CD4-positive, alpha-beta T cell treated with Interleukin-15 for 1 hour (primary cell): ENCODE measurements at places on chromosomes 7 and 10.

GRCh38 chr10:92502296-92502808 is 71.5 kb downstream of the IDE start:
- no peak for DNase-seq

DNA sequence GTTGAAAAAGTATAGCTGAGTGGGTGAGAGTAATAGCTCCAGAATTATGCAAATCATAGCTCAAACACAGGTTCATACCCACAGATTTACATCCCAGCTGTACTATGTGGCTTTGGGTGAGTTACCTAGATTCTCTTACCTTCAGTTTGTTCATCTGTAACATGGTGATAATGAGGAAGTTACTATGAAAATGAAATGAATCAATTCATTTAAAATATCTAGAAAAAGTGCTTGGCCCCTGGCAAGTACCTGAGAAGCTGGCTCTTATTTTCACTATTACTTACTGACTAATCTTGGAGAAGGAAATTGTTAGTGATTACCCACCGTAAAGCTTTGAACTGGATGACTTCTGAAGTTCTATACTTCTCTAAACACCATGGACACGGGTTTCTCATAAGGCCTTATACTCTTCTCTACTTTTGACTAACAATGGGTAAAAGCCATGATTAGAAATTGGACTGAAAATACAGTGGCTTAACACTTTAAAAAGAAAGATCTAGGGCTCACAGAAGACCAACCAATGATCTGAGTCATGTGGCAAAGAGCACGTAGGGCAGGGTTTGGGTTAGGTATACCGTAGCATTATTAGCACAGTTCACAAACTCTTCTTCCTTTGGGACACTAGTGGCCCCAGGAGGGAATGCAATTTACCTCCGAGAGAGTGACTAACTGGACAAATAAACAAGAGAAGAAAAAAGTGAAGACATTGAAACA is 149.2 kb downstream of the PLPP4 start:
- no peak for DNase-seq

DNA sequence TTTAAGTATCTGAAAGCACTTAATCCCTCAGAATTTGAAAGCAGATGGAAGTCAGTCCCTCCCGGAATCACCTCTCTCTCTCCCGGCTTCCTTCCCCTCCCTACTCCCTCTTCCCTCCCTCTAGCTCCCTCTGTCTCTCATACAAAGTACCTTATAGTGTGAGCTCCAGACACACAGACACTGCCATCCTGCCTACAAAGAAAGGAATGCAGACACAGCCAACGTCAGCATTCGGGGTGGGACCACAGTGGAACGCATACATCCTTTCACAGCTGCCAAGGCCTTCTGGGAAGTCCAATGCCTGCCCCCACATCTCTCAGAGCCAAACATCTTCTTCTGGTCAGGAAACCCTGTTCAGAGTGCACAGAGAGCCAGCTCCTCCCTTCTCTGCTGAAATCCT is 9.3 kb downstream of the NOD1 start:
- no peak for DNase-seq

DNA sequence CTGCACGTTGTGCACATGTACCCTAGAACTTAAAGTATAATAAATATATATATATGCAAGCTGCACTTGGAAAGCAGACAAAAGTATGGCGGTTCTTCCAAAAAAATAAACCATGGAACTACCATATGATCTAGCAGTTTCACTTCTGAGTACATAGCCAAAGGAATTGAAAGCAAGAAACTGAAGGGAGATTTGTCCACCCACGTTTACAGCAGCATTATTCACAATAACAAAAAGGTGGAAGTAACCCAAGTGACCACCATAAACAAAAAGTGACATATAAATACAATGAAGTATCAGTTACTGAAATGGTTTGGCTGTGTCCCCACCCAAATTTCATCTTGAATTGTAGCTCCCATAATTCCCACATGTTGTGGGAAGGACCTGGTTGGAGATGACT is 525.3 kb upstream of the CELF2 start:
- DNase-seq: no peak

DNA sequence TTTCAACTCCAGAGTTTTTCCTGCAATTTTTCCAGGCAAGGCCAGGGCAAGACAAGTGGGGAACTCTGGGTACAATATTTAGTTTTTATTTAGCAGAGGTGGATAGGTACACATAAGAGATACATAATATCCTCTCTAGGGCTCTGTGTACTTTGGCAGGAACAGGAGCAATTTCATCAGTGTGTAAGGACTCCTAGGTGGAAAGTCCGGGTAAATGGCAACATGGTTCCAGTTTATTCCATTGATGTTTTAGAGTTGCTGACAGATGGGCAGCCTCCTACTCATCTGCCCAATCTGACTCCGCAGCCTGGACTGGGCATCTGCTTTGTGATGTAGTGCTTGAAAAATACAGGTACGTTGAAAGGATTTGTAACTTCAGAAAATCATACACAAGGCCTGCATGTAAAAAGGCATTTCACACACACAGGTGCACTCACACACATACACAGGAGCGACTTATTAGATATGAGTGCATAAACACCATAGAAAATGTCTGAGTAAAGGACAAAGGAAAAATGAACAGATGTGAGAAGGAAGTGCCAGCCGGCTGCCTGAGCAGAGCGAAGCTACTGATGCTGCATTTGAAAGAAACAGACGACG is 5.7 kb downstream of the PON1 start:
- no peak for DNase-seq

DNA sequence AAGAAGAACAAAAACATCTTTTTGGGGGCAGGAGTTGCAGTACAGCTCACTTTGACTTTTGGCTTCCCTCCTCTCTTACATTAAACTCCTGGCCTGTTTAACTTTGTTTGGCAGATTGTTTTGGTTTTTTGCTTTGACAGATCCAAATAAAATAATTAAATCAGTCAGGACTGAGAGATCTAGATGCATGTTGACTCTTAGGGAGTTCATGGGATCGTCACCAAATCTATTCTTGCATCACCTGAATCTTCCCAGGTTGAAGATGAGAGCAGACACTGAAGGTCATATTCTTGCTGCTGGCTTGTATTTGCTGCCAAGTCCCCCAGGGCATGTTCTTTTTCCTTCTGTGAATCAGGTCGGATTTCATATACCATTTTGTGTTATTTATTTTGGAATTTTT is 759.4 kb downstream of the CNTNAP2 start:
- DNase-seq: no peak

DNA sequence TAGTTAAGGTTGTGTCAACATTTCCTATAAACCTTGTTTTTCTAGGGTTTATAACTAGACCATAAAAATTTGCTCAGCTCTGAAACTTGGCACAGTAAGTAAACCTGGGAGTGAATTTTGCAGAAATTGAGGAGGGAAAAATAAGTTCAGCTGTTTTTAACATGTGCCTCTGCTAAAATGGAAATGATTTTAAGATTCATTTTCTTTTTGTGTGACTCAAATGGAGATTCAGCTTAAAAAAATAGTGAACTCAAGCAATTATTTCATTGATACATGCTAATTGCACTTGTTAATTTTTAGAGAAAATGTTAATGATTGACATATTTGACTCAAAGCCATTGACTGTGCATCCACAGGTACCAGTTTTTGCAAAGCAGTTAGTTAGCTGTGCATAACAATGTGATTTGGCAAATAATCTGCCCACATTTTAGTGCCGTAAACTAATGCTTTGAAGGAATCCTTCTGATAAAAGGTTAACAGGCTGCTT is 68.5 kb upstream of the ZNF438 start:
- DNase-seq: no peak

DNA sequence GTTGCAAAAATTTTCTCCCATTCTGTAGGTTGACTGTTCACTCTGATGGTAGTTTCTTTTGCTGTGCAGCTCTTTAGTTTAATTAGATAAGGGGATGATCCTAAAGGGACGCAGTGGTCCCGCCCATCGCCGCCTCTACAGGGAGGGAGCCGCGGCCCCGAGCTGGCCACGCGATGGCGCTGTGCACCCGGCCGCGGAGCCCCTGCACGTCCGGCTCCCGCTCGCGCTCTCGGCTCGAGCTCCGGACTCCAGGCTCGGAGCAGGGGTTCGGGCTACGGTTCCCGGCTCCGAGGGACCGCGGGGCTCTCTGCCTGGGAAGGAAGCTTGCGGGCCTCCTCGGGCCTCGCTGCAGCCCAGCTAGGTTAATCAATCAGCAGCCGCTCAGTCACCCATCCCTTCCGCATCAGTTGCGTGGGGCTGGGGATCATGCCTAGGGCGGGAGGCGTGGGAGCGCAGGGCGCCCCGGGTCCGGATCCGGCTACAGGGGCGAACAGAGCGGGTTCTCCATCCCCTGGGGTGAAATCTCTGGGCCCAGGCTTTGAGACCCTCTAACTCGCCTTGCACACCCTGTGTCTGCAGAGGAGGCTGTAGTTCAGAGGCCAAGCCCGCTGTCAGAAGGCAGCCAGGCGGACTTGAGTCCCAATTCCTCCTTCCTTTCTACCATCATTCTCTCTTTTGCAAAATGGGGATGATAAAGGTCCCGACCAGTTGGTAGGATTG is 97.9 kb downstream of the WDR11 start:
- DNase-seq: peak; percentile 43

- no peak for DNase-seq
Observed at GRCh38 chr10:113982296-113982695, 61.4 kb upstream of the ADRB1 start.

DNA sequence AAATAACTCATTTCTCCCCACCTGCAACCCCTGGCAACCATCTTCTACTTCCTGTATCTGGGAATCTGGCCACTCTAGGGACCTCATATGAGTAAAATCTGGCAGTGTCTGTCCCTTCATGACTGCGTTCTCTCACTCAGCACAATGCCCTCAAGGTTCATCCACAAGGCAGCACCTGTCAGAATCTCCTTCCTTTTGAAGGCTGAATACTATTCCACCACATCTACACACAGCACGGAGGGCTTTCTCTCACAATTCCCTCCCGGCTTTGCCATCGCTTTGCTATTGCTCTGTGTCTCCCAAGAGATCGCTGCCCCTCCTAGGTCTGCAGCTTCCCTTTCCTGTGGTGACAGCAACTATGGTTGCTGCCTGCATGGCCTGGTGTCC is 174.7 kb upstream of the RHEB start:
- DNase-seq: no peak

DNA sequence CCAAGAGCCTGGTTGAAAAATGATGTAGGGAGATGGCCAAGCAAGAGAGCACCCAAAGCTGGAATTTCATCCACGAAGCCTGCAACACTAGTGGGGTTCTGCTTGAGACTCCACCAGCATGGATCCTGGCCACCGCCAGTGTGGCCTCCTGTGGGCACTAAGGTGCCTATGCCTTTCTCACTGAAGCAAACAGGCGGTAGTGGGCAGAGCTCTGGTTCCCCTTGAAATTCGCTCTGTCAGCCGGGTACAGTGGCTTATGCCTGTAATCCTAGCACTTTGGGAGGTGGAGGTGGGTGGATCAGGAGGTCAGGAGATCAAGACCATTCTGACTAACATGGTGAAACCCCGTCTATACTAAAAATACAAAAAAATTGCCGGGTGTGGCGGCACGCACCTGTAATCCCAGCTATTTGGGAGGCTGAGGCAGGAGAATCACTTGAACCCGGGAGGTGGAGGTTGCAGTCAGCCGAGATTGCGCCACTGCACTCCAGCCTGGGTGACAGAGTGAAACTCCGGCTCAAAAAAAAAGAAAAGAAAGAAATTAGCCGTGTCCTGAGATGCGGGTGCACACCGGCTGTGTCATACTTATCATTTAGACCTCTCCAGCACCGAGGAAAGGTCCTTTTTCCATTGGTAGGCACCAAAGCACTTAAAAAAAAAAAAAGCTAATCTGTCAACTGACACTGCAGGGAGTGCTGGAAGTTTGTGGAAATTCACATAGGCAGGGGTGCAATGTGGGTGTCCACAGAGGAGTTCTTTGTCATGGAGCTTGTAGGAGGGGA is 28.3 kb downstream of the CCM2 start:
- no peak for DNase-seq

GRCh38 chr7:159060440-159060839 is 84.2 kb downstream of the VIPR2 start:
- DNase-seq: no peak

- DNase-seq: no peak
Observed at GRCh38 chr10:35259769-35260397, 76.4 kb upstream of the CCNY start.

GRCh38 chr10:74898201-74898976 is 72.0 kb downstream of the KAT6B start:
- DNase-seq: no peak

DNA sequence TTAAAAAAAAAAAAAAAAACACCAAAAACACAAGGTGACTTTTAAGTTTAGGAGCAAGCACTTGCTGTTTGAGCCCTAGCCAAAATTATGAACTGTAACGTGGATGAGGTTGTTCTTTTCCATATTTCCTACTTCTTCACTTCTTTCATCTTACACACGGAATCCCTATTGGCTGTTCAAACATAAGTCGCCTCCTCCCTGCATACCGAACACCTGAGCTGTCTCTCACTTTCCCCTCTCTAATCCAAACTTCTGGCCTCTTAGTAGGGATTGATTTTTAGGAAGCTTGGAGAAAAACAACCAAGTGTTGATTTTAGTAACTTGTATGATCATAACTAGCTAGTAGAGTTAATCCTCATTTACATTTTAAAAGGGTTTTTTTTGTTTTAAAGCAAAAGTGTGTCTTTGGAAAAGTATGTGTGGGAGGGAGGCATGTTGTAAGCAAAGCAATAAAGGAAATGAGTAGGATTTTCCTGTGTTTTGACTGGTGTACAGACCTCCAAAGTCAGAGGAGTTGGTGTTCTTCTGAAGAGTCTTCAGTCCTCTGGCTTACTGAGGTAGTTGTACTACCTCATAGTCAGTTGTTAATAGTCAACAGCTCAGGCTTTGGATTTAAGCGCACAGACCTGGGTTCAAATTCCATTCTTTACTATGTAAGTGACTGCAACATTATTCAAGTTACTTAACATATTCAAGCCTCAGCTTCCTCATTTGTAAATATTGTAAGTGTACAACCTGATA is 39.3 kb downstream of the RABGEF1 start:
- no peak for DNase-seq

DNA sequence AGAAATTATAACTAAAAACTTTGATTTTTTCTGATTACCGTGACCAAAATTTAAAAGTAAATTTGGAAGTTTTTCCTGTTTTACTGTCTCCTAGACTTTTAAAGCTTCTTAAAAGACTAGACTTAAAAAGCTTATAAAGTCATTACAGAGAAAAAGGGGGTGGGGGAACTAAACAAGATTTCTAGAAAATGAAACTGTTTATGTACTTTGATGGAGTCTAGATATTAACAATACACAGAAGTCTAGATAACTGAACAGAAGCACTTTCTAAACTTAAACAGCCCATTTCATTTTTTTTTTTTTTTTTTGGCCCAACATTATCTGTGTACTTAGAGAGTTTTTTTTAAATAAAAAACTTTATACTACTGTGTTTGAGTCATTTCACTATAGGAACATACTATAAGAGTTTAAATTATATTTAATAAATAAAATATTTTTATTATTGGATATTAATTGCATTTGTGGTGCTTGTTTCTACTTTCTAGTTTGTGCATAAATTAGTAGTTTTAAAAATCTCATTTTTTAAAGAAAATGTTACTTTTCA is 98.5 kb downstream of the PHTF2 start:
- DNase-seq: no peak

GRCh38 chr10:125232841-125233240 is 72.5 kb upstream of the CTBP2 start:
- DNase-seq: no peak
